Ovary (tissue), 10 donors: ENCODE measurements at places on chromosomes 3 and 15. TPM values are rescaled to one million over a fixed set of nuclear protein-coding genes. Genes with fewer than 3 reads are reported as not detected.

Gene KCNH8
- 0.18 TPM for total RNA-seq

Gene TMEM40
- total RNA-seq, result not detected

Gene PP2D1
- total RNA-seq, result not detected

Gene LSM3
- total RNA-seq, result 11.4 TPM
